Mucosa of descending colon (tissue), 3 donors: ENCODE measurements at places on chromosomes 5 and 9. TPM values are rescaled to one million over a fixed set of nuclear protein-coding genes. Genes with fewer than 3 reads are reported as not detected.

DNA sequence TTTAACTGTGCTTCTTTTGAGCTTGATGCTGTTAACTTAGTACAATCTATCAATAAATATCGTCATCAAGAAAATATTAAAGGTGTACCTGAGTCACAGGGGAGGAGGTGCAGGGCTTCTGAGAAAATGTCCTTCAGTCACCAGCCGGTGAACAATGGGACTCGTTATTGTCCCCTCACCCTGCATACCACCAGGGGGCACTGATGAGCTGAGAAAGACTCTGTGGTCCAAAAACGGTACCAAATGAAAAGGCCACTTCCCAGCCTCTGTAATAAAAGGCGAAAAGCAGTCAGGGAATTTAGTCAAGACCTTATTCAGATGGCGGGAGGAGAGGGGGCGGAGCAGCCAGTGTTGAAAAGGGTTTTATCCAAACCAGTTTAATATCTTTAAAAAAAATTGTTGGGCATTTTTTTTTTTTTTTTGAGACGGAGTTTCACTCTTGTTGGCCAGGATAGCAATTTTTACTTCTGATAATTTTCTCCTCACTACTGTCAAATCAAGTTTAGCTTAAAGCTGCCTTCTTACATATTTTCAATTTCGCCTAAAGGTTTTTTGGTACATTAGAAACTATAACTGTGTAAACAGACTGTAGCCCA lies 271.9 kb upstream of the ADAMTS16 start:
- no peak for DNase-seq

Gene LURAP1L
- 31.0 TPM for total RNA-seq

GRCh38 chr5:142529626-142530278 lies 156.1 kb downstream of the FGF1 start:
- DNase-seq: no peak

- DNase-seq: no peak
Measured at GRCh38 chr5:8247049-8247899, 378.3 kb downstream of the MTRR start.

DNA sequence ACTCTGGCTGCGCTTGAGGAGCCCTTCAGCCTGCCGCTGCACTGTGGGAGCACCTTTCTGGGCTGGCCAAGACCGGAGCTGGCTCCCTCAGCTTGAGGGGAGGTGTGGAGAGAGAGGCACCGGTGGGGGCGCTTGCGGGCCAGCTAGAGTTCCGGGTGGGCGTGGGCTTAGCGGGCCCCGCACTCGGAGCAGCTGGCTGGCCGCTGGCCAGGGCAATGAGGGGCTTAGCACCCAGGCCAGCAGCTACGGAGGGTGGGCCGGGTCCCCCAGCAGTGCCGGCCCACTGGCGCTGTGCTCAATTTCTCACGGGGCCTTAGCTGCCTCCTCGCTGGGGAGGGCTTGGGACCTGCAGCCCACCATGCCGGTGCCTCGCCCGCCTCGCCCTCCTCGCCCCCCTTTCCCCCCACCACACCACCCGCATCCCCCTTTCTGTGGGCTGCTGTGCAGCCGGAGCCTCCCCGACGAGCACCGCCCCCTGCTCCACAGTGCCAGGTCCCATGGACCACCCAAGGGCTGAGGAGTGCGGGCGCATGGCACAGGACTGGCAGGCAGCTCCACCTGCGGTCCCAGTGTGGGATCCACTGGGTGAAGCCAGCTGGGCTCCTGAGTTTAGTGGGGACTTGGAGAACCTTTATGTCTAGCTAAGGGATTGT lies 954.5 kb downstream of the DTWD2 start:
- no peak for DNase-seq

Gene PCDHB9
- 0.70 TPM for total RNA-seq

DNA sequence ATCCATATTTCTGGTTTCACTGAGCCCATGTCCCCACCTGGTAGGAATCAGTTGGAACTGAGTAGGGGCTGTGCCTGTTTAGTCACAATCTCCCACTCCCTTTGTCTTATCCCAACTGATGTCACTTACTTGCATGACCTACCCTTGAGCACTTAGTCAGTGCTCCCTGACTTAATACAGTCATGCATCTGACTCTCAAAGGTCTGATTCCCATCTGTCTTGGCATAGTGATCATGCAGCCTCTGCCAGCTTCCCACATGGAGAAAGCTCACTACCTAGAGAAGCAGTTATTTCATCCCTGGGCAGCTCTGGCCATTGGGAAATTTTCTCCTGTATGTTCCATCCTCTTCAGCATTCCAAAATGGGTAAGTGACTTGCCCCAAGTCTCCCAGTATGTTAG lies 24.8 kb downstream of the ABLIM3 start:
- no peak for DNase-seq

- DNase-seq: no peak
Measured at GRCh38 chr5:170078458-170078857, 27.2 kb upstream of the FOXI1 start.

Gene ZDHHC11
- 7.0 TPM for total RNA-seq

DNA sequence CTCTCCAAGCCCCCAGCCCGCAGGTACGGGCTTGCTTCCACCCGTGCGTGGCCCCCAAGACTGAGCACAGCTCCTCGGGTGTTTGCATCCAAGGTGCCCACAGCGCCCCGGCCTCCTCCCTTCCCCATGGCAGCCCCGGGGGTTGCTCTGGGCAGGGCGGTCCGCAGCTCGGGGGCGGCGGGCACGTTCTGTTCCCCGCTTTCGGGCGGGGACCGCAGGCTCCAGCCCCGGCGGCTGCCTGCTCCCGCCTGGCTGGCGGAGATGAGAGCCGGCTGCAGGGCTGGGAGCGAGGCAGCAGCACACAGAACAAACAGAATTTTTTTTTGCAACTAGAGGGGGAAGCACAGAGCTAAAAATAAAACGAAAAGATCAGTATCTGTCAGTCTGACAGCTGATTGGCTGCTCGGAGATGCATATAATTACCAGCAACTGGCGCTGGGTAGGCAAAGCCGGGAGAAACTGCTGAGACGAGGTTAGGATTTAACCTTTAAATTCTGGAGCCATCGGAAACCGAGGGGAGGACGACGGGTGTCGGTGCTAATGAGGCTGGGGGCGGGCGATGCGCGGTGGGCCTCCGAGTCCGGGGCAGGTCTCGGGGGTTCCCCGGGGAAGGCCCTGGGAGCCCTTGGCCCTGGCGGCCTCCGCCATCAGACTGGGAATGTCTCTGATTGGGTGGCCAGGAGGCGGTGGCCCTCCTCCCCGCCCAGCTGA lies 142.7 kb upstream of the IER5L start:
- DNase-seq: no peak

GRCh38 chr5:180339583-180340183 lies 13.5 kb downstream of the GFPT2 start:
- no peak for DNase-seq

Gene SPINK4
- 85.2 TPM for total RNA-seq

DNA sequence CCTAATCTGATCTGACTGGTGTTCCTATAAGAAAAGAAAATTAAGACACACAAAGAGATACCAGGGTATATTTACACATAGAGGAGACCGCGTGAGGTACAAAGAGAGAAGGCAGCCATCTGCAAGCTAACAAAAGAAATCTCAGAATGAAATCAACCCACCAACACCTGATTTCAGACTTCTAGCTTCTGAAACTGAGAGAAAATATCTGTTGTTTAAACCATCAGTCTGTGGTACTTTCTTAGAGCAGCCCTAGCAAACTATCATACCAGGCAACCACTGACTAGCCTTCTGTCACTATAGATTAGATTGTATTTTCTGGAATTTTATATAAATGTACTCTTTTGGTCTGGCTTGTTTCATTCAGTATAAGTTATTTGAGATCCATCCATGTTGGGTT lies 779.3 kb upstream of the ACO1 start:
- DNase-seq: no peak

DNA sequence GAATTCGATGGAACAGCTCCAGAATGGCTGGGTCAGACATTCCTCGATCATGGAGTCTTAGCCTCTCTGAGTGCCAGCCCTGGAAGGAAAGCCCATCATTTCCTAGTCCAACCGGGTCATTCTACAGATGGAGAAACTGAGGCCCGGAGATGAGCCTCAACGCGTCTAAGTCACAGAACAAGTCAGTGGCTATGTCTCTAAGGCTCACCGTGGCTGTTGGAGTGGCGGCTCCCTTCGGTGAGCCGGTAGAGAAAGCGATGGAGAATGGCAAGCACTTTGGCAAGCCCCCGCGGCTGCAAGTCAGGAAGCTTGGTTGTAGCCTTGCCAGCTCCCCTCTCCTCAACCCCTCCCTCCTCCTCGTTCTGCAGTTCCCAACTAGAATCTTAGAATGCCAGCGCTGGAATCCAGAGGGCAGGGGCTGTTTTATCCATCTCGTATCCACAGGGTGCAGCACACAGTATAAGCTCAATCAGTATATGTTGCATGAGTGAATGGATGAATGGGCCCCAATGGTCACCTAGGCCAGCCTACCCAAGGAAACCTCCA lies 438 bp upstream of the ARSI start:
- DNase-seq: no peak

DNA sequence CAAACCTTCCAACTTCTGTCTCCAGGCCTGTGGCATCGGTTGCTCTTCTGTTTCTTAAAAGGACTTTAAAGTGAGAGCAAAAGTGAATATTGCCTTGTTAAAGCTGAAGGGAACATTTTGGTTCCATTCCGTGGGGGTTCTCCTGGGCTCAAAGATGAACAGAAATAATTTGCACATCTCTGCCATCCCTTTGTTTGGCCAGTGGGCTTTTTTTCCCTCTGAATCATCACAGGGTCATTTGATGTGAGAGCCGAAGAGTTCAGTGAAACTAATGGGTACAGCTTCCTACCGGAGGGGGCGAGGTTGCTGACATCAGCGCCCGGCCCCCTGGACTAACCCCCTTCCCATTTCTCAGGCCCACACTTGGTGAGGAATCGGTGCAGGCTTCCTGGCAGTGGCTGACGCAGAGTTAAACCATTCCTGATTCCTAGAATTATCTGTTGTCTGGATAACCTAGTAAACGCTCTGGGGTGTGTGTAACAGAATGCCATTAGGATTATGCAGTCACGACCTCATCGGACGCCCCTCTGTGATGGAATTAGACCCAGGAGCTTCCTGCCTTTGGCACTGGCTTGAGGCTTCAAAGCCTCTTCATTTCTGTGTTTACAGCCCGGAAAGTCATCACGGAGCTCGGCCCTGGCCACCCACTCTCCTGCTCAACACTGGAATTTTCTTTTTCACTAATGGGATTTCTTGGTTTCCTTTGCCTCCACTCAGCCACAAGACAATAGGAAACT lies 61.6 kb upstream of the RPL26L1 start:
- no peak for DNase-seq
